Ovary (tissue), 10 donors: ENCODE measurements at places on chromosomes 13 and 19. TPM values are rescaled to one million over a fixed set of nuclear protein-coding genes. Genes with fewer than 3 reads are reported as not detected.

DNA sequence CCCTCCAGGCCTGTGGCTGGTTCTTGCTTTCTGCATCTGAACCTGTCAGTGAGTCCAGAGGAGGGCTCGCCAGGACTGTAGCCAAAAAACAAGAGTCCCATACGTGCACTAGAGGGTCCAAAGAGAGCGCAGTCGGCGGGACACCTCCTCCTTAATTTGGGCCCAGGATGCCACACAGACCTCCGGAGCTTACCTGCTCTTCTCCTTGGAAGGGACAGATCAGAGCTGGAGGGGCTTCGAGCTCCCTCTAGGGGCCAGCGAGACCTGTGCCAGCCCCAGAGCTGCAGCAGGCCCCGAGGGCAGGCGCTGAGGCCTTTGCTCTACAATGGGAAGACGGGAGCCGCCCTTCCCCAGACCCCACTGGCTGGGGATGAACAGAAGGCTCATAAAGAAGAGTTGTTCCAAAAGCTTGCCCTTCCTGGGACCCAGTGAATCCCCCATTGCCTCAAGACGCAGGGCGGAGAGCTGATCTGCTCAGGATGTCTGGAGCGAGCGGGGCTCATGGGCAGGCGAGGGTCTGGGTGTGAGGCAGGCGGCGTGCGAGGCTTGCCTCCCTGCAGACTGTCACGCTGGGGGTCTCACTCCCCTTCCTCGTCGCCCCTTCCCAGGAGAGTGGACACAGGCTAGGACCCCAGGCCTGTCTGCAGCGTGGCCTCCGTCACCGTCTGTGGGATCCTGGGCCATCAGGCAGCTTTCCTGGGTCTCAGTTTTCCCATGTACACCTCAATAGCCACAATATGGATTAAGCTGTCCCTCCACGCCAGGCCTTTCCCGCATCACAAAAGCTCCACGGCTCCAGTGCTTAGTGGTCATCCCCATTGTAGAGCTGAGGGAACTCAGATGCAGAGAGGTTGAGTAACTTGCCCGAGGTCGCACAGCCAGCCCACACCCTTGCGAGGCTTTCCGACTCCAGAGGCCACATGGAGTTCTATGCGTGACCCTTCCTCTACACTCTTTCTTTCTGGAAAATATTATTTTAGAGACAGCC is 46.9 kb upstream of the VSTM2B start:
- DNase-seq: no peak

GRCh38 chr13:93660391-93661063 is 433.9 kb downstream of the GPC6 start:
- no peak for DNase-seq

DNA sequence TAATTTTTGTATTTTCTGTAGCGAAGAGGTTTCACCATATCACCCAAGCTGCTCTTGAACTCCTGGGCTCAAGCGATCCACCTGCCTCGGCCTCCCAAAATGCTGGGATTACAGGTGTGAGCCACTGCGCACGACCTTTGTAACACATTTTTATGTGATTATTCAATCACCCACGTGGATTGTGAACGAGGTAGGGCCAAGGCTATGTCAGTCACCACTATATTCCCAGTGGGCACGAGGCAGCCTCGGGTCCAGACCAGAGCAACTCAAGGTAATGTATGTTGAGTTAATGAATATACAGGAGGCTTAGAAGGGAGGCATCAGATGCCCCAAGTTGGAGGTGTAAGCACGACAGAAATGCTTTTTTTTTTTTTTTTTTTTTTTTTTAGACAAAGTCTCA is 8.9 kb downstream of the PTGIR start:
- no peak for DNase-seq

DNA sequence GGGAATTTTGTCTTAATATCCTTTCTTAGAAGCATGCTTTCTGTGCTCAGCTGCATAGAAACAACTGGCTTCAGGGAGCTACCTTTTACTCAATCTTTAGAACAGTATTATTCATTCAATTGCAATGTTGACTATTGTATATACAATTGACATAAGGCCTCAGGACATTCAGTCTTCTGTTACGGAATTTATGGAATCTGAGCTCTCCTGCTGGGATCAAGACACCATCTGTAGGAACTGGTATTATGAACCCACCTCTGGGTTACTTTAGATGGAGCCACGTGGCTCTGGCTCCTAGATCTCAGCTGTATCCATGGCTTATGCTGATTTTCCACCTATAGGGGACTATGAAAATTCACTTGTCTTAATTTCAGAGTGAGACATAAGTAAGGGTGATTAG is 716.2 kb upstream of the GPC6 start:
- DNase-seq: no peak

DNA sequence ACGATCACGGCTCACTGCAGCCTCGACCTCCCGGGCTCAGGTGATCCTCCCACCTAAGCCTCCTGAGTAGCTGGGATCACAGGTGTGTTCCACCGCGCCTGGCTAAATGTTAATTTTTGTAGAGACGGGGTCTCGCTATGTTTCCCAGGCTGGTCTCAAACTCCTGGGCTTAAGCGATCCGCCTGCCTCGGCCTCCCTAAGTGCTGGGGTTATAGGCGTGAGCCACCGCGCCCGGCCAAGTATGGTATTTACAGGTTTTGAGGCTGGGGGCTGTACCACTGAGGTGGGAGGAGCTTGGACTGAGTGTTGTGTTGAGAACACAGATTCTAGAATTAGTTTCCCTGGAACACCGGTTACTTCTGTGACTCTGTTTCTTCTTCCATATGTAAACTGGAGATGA is 452 bp upstream of the PPM1N start:
- no peak for DNase-seq

GRCh38 chr19:38182536-38183210 is 41.3 kb downstream of the DPF1 start:
- no peak for DNase-seq

Gene MBD3L3
- not detected for total RNA-seq

GRCh38 chr13:29496241-29496712 is 99.2 kb downstream of the SLC7A1 start:
- DNase-seq: peak; percentile 37

- DNase-seq: no peak
Measured at GRCh38 chr19:45200568-45200967, 22.0 kb downstream of the BLOC1S3 start.

DNA sequence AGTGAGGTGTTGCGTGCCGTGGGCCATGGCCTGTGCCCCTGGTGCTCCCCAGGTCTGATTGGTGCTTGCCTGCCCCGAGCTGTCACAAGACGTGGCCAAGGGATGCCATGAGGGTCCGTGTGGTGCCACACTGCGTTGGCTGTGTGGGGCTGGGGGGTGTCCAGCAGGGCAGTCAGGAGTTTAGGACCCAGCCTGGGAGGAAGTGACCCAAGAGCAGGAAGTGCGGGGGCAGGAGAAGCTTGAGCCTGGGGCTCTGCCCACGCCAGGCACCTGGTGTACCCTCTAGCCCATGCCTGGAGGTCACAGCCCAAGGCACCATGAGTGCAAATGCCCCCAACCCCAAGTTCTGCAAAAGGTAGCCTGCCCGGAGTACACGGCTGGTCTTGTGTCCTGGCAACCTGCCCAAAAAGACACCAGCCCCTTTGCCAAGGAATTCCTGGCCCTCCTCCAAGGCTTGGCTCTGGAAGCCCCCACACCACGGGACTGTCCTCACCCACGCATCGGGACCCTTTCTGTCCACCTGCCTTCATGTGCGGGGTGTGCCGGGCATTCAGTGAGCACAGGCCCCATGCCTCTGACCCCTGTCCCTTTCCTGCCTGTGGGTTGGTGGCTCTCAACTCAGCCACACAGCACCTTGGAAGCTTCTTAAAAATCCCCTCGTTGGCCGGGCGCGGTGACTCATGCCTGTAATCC is 24.9 kb downstream of the MPND start:
- DNase-seq: no peak

GRCh38 chr19:28535352-28535775 is 677.6 kb downstream of the UQCRFS1 start:
- no peak for DNase-seq
